ENCODE measurements at places on chromosomes 6 and 20.
A peak's percentile ranks its signal among the peaks of the same experiment; 100 is the strongest.

DNA sequence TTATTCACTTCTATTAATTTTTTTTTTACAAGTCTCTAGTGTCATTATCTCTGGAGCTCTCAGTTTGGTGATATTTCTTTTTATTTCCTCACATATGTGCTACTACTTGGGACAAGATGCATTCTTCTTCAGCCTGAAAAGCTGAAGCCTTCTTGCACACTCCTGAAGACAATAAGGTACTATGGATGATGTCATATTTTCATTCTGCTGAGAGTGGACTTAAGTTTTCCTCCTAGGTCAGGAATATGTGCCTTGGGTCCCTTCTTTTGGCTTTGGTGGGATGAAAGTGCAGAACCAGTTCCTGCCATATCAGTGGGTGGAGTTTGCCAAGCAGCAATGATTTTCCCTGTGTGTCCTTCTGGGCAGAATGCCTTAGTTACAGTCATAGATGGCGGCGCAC lies 188.7 kb upstream of the EYA4 start:
- DNase-seq, result no peak

- no peak for DNase-seq
These were observed 29.3 kb downstream of the DOP1A start for GRCh38 chr6:83096791-83097190.

DNA sequence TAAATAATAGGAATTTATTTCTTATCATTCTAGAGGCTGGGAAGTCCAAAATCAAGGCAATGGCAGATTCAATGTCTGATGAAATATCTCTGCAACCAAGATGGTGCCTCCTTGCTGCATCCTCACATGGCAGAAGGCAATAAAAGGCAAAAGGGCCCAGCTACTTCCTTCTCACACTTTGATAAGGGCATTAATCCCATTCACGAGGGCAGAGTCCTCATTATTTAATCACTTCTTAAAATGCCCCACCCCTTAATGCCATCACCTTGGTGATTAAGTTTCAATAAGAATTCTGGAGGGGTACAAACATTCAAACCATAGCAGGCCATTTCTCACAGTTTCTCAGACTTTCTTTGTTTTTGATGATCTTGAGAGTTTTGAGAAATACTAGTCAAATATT lies 145.8 kb upstream of the TSHZ2 start:
- no peak for DNase-seq

DNA sequence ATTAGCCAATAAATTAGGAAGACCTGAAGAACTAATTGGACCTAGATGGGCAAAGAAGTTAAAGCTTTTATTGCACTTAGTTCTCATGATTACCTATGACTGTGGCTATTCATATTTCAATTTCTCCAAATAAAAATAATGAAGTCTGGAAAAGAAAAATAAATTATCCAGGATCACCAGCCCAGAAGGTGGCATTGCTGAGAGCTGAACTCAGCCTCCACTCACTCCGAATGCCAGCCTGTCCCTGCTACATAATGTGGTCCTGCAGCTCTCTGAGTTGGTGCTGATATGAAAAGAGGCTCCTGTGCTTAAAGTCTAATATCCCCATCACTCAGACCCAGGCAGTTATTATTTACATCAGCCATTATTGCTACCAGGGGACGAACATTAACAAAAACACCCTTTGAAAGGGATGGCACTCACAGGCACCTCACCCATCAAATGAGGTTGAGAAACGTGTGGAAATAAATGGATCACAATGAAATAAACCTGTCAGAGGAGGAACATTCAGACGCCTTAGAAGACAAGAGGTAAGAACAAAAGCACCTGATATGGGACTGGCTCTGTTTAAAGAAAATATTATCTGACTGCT lies 649.7 kb upstream of the CHD6 start:
- no peak for DNase-seq

DNA sequence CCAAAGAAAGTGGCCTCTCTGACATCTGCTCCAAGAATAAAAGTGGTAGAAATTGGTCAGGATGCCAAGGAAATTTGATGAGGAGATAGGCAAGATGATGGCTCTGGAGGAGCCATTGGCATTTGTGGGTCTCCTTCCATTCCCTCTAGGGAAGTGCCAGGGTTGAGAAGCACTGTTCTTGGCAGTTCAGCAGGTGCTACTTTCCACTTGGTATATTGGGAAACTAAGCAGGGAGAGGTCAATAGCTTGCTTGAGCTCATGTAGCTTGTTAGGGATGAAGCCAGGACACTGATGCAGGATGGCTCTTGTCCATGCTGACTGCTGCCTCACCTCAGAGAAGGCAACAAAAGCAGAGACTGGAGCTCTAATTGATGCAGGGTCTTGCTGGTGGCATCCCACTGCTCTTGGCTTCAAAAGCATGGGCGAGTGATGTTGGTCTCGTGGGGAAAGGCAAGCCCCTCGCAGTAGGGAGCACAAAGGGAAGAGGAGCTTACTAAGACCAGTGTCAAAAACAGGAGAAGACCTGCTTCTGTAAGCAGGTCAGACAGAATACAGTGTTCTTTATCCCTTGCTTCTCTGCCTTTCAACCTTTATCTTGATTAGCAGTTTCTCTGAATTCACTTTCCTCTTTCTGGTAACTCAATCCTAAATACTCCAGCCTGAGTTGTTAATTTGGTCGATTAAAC lies 73.1 kb upstream of the RIPOR2 start:
- DNase-seq, result no peak

DNA sequence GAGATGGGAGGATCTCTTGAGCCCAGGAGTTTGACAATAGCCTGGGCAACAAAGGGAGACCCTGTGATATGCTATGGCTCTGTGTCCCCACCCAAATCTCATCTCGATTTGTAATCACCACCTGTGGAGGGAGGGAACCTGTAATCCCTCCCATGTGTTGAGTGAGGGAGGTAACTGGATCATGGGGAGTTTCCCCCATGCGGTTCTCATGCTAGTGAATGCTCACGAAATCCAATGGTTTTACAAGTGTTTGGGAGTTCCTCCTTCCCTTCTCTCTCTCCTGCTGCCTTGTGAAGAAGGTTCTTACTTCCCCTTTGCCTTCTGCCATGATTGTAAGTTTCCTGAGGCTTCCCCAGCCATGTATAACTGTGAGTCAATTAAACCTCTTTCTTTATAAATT lies 3.4 kb downstream of the NUDT3 start:
- DNase-seq, result no peak

DNA sequence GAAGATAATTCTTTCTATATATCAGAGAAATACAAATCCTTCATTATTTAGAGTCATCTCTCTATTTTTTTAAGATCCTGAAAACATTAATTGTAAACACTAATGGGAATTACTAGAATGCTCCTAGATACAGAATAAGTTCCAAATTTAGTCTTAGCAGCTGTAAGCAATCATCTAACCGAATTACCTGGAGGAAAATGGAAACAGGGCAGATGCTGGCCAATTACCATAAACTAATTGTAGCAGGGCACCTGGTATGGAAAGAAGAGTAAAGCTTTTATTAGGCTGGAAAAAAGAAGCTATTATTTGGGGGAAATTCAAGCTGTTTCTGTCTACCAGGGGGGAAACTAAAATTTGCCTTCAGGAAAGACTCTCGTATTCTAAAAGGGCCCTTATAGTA lies 257.5 kb downstream of the MMUT start:
- DNase-seq, result no peak

DNA sequence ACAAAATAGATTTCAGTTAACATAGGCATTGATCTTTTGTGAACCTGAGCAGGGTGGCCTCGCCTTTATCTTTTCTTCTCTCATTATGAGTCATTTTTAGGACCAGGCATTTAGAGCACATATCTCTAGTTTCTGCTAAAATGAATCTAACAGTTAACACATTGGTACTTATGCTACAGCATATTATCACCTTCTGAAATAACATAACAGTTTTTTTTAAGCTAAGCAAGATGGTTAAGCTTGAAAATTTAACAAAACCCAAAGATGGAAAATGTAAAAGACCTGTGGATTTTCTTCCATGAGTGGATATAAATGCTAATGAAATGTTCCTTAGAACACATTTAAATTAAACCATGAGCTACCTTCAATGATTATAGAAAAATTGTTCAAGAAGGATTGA lies 487.1 kb upstream of the RNF217 start:
- no peak for DNase-seq

DNA sequence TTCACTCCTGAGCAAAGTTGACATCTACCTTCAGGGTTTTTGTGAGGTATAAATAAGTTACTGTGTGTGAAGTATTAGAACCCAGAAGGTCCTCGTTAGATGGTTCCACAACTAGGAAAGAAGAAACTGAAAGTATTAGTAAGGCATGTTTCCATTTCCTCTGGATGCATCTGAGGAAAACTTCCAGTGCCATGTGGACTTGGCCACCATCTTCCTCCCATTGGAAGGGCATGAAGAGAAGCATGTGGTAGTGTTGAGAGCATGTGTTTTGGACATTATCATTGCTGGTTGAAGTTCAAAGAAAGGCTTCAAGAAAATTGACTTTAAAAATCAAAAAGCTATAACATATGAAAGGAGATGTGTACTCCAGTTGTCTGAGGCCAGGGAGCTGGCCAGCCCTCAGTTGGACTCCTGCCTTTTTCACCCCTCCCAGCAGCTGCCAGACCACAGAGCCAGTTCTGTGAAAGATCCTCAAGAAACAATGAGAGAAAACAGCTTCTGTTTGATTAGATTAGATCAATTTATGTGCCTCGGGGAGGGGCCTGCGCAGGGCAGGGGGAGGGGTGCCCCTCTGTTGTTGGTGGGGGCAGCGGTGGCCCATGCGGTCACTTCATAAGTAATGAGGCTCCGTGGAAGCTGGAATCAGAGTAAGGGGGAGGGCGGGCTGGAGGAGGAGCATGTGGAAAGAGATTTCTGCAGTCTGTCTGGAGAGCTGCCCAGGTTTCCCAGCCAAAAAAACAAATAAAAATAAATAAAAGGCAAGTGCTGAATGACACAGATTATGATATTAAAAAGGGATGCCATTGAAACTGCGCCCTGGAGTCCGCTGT lies 154.0 kb downstream of the JARID2 start:
- peak; percentile 95 for DNase-seq

GRCh38 chr6:14401246-14401645 lies 283.7 kb downstream of the CD83 start:
- no peak for DNase-seq

GRCh38 chr20:20331817-20332216 lies 36.1 kb upstream of the INSM1 start:
- no peak for DNase-seq

DNA sequence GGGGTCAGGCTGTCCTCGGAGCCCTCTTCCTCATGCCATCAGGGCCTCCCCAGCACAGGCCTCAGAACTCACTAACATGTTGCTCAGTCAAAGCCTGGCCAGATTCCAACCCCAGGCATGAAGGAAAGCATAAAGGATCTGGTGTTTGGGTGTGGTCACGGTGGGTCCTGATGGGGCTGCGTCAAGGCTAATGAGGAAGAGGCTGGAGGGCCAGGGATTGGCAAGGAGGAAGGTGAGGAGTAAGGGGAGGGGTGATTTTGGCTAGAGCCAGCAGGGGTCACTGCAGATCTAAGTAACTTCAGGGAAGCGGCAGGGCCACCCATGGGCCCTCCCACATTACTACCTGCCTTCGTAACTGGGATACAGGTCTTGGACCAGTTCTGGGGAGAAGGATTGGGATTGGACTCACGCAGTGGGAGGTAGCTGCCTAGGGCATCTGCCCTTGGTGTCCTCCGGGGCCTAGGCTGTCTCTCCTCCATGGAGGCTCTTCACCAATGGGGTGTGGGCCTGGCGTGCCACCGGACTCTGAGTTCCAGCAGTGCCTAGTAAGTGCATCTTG lies 36.2 kb upstream of the MRPS18A start:
- peak; percentile 60 for DNase-seq

DNA sequence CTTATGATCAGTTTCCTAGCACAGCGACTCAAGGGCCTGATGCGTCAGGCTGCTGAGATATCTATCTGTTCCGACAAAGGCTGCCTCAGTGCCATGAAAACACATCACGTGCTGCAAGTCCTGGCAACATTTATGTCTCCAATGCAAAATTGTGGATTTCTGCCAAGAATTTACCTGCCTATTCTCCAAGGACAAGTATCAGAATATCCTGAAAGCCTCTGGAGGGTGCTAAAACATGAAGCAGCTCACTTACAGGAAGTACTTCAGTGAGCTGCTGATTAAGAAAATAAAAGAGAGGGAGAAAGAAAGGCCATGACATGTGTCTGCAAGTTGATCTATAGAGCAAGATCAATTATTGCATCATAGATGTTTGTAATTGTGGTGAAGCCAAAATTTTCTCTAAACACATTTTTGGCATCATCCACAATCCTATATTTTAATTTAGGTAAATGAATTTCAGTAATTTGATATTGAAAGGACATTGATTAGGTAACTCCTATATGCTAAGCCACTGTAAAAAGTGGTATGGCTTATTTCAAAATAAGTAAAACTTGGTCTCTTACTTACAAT lies 25.8 kb upstream of the TPBG start:
- peak; percentile 100 for DNase-seq

GRCh38 chr6:54248319-54248718 lies 59.9 kb upstream of the TINAG start:
- DNase-seq, result no peak

GRCh38 chr6:130577178-130577919 lies 211.5 kb downstream of the TMEM200A start:
- DNase-seq, result no peak

Data from NCI-H2029 treated with DMSO at 0.1 percent for 48 hours (cell line).